ENCODE measurements at places on chromosomes 7 and 10. TPM values are rescaled to one million over a fixed set of nuclear protein-coding genes. Genes with fewer than 3 reads are reported as not detected.
A peak's percentile ranks its signal among the peaks of the same experiment; 100 is the strongest.

RBP4 gene
- 59.9 TPM for total RNA-seq

- no peak for DNase-seq
Measured at GRCh38 chr10:31171402-31172083, 139.9 kb upstream of the ZNF438 start.

- no peak for DNase-seq
Measured at GRCh38 chr7:156578978-156579430, 61.6 kb upstream of the RNF32 start.

- DNase-seq: no peak
Measured at GRCh38 chr10:22630234-22631174, 83.9 kb downstream of the PIP4K2A start.

- no peak for DNase-seq
Measured at GRCh38 chr10:86232644-86233043, 134.0 kb downstream of the GRID1 start.

- DNase-seq: no peak
Measured at GRCh38 chr10:7389844-7390243, 21.0 kb downstream of the SFMBT2 start.

ST8SIA6 gene
- 0.92 TPM for total RNA-seq

GRCh38 chr7:147547252-147547897, 1043.2 kb upstream of the C7orf33 start:
- DNase-seq: peak; percentile 17

EN2 gene
- not detected for total RNA-seq

DNA sequence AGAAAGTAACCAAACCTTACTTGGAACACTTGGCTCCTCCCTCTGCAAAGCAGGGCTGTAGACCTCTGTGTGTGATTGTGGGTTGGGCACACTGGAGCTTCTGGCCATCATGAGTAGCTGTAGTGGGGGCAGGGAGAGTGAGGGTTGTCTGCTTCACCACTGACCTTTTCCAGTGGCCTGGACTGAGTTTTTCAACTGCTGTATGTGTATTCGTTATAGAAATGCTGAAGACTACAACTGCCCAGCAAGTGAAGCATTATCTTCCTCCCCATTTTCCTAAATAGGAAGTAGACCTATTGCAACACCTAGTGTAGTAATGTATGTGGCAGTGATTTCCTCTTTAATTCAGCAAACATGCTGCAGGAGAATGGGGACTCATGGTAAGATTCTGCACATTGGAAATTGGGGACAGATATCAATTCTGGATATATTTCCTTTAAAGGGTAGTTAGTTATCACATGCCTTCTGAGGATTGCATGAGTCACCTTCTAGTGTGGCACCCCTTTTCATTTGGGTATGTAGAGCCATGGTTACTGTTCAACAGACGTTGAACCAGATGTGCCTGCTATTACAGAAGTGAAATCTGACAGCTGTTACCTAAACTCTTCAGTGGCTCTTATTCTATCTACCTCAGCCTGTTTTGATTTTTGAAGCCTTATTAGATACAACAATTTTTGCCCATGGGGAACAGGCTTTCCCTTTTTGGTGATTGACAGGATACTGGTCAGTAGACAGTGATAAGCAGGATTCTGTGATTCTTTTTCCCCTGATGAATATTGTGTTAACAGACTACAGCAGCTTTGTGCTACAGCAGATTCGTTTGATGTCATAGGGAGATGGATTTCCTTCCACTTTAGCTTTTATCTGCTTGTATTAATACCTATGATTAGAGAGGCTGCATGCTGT, 130.9 kb downstream of the SND1 start:
- DNase-seq: no peak

NEUROG3 gene
- total RNA-seq: not detected

DNA sequence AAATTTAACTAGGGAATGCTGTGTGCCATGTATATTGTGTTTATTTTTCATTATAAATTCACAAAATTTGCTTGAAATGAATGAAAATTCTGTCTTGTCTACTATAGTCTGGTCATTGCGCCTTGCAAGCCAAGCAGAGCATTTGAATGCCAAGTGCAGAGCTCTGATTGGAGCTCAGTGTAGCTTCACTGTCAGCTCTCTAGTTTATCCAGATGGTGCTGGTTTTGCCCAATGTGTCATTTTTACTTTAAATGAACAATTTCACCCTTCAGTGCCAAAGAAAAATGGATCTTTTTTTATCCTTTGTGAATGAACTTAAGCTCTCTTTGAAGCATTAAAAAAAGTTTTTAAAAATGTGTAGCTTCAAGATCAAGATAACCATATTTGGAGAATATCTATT, 225.6 kb upstream of the CACNA2D1 start:
- no peak for DNase-seq
